ENCODE measurements at places on chromosomes 4 and X.

- DNase-seq: no peak
Observed at GRCh38 chr4:113383111-113383785, 333.8 kb downstream of the ANK2 start.

GRCh38 chr4:169437299-169438047 is 166.7 kb upstream of the SH3RF1 start:
- DNase-seq: no peak

- no peak for DNase-seq
Observed at GRCh38 chrX:154596290-154596929, 11.5 kb downstream of the CTAG1A start.

DNA sequence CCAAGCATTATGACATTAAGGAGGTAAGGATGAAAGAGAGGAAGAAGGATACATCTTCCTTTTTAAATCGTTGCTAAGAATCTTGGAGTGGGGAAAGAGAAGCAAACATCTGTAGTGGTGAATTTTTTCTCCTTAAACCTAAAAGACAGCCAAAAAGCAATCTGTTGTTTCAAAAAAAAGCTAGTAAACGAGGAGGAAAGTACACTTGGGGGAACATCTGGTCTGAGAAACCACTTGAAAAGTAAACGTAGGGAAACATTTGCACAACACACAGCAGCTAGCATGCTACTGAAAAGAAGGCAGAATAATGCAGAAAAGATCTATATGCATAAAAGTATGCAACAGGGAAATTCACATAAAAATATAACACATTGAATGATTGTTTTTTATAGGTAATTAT is 1485.6 kb downstream of the PCDH19 start:
- DNase-seq: no peak

DNA sequence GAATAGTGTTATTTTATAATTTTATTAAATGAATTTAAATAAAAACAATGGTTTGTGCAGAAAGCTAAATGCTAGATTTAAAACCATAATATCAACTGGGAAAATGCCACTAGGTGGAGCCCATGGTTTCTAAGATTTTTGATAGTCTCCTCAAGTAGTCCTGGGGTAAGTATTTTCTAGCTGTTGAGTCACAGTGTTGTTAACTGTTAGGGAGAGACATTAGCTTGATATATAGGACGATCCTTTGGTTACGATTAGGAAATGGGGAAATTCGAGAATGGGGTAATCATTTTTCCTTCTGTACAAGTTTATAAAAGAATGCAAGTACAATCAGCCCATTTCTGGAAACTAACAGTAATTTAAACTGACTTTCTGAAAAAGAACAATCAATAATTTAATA is 378.4 kb downstream of the ANKRD50 start:
- DNase-seq: peak; percentile 21

DNA sequence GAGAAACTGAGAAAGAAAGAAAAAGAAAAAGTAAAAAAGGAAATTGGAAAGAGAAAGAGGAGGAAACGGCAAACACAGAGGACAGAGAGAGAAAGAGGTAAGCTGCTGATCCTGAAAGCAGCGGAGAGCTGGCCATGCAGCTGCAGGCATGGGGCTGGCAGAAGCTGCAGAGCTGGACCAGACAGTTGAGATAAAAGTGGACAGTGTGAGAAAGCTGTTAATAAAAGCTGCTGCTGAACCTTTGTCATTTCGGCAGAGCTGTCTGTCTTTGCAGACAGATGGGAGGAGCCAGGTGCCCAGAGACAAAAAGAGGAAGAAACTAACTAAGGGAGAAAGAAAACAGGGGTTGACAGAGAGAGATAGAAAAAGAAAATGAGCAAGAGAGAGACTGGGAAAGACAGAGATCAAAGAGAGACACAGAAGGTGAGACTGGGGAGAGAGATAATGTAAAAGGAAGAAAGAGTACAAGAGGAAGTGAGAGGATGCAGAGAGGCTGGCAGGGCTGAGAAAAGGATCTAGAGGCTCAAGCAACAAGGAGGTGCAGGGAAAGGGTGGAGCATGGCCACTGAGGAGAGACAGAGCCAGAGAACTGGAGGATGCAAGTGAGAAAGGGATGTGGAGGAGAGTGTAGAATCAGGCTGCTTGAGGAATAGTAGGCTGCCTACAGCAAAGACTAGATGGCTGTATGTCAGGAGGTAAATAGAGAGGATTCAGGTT is 376.8 kb upstream of the FGF16 start:
- DNase-seq: no peak

Measured in NCI-H2029 treated with DMSO at 0.1 percent for 48 hours (cell line).